ENCODE measurements at places on chromosomes 2 and 18. TPM values are rescaled to one million over a fixed set of nuclear protein-coding genes. Genes with fewer than 3 reads are reported as not detected.
A peak's percentile ranks its signal among the peaks of the same experiment; 100 is the strongest.

- peak; percentile 99 for DNase-seq
These were observed 601.0 kb downstream of the SLC4A3 start for GRCh38 chr2:220228310-220229006.

DNA sequence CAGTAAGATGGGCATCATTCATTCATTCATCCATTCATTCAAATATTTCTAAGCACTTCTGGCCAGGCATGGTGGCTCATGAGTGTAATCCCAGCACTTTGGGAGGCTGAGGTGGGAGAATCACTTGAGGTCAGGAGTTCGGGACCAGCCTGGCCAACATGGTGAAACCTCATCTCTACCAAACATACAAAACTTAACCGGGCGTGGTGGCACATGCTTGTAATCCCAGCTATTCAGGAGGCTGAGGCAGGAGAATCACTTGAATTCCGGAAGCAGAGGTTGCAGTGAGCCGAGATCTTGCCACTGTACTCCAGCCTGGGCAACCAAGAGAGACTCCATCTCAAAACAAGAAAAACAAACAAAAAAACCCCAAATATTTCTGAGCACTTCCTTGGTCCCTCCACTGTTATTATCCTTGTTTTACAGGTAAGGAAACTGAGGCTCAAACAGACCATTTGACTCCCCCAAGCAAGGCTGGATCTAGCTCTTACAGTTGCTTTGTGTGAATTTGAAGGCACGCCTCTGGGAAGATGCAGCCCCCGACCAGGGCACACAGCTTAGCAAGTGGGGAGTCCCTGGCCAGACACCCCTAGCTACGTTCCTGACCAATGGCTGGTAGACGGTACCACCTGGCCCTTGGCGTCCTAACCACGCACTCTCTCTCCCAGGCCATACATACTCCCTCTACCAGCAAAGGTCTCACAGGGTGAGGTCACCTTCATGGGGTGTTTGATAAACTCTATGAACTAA, 50.6 kb upstream of the ODC1 start:
- no peak for DNase-seq

GRCh38 chr2:234958746-234959395, 7.1 kb downstream of the SH3BP4 start:
- no peak for DNase-seq

GRCh38 chr2:39618736-39619135, 47.0 kb upstream of the TMEM178A start:
- DNase-seq = no peak

DNA sequence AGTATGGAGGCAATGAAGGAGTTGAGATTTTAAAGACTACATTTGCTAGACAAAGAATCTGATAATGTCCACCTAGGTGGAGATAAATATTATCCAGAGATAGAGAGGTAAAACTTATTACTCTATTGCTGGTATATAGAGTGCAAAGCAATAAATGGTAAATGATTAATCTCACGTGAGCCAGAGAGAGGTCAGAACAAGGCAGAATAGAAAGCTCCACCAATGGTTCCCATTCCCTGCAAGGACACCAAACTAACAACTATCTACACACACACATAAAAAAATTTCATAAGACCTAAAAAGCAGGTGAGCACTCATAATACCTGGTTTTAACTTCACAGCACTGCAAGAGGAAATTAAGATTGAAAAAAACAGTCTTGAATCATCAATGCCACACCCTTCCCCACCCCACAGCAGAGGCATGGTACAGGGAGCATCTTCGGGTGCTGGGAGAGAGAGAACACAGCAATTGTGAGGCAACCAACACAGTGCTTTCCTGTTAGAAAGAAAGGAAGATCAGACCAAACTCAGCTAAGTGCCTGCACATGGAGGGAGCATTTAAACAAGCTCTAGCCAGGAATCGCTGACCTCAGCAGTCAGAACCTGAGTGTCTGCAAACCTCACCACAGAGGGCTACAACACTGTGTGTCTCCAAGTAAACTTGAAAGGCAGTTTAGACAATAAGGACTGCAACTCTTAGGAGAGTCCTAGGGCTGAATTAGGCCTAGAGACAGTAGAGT, 1432.6 kb upstream of the TMEFF2 start:
- no peak for DNase-seq

DNA sequence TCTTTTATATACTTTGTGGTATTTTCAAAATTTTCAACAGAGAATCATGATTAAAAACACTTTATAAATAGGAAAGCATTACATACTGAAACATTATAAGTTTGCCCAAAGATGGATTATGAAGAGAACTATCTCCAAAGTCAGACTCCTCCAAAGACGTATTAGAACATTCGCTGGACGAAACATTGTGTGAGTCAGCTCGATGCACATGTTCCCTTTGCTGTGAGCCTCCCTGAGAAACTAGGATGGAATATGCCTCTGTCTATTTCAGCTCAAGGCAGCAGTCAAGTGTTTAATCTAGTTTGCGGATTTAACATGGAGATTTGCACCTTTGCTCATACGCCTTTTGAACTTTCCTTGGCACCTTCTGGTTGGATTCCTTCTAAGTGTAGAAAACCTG, 92.2 kb upstream of the NCKAP5 start:
- DNase-seq = no peak

DNA sequence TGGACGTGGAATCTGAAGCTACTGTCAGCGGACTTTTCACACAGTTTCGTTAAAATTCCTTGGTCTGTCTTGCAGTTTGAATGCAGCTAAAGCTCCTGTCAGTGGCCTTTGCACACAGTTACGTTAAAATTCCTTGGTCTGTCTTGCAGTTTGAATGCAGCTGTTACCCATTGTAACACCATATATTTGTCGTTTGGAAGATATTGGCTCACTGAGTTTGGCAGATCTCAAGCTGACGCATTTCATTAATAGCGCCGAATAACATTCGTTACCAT, 1.0 kb downstream of the LIMS1 start:
- DNase-seq = peak; percentile 66

GRCh38 chr2:178477443-178478129, 814 bp downstream of the FKBP7 start:
- DNase-seq = peak; percentile 12

DNA sequence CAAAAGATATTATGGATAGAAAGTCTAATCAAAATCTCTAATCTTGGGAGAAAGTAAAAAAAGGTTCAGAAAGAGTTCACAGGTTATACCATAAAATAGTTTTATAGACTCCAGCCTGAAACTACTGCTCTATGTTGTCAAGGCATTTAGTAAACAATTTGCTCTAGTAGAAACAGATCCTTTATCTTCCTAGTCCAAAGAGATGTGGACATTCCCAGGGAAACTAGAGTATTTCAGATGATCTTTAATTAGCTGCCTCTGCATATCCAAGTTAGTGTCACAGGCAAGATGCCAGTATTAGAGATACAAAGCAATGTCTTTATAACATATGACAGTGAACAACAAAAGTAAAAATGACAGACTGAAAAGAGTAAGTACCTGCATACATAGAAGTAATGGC, 708.6 kb downstream of the CCDC85A start:
- DNase-seq = no peak

GRCh38 chr18:49368876-49369440, 91.5 kb downstream of the DYM start:
- peak; percentile 3 for DNase-seq

GRCh38 chr2:75142081-75142480, 57.2 kb downstream of the TACR1 start:
- no peak for DNase-seq

DNA sequence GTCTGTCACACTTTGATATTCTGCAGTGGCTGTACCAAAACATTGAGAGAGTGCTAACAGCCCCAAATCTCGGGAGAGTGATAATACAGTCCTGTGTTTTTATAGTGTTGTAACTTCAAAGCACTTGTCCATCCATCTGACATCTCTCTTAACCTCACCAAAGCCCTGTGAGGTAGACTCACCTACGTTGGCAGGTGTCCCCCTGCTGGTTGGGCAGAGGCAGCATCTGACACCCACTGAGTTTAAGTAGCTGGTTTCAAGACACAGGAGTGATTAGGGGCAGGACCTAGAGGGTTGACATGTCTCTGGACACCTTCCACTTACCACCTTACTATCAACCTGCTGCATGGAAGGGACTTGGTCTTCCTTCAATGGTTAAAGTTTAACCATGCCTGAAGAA, 22.9 kb downstream of the COLEC12 start:
- no peak for DNase-seq

DNA sequence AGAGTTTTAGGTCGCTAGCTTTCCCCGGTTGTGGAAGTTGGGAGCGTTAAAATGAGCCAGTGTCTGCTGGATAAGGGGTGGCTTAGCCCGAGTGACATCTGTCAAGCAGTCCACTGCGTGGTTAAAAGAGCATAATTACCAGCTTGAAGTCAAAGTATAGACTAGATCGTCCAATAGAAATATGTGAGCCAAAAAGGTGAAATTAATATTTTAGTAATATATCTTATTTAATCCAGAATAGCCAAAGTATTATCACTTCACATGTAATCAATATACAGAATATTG, 654 bp downstream of the COMMD1 start:
- no peak for DNase-seq

GRCh38 chr2:98801921-98802321, 71.0 kb upstream of the MGAT4A start:
- DNase-seq = no peak

GRCh38 chr2:100002059-100002458, 140.3 kb downstream of the AFF3 start:
- no peak for DNase-seq

DNA sequence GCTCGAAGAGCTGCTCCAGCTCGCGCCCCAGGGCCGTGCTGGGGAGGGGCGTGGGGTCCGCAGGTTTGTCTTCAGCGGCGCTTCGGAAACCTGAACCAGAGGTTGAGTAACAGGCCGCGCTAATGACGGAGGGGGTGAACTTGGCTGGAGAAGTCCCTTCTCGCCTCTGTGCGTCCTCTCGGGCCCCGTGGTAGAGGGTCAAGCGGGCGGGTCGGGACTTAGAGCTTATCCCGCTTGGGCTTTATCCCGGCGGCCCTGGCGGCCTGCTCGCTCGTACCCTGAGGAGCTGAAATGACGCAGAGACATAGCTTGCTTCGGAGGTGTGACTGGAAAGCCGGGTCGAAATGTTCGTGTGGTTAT, 479 bp downstream of the RNMT start:
- DNase-seq = peak; percentile 34

DNA sequence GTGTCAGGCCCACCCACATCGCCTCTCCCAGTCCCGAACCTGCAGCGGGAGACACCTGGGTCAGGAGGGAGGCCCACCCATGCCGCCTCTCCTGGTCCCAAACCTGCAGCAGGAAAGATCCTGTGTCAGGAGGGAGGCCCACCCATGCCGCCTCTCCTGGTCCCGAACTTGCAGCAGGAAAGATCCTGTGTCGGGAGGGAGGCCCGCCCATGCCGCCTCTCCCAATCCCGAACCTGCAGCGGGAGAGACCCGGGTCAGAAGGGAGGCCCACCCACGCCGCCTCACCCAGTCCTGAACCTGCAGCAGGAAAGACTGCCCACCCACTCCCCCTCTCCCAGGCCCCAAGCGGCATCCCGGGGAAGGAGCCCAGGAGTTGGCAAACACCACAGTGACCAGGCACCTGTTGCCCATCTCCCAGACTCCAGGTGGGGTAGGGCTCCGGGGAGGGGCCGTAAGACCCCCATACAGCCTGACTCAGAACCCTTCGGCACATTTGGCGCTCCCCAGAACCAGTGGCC, 7.8 kb downstream of the SLC66A2 start:
- DNase-seq = no peak

DNA sequence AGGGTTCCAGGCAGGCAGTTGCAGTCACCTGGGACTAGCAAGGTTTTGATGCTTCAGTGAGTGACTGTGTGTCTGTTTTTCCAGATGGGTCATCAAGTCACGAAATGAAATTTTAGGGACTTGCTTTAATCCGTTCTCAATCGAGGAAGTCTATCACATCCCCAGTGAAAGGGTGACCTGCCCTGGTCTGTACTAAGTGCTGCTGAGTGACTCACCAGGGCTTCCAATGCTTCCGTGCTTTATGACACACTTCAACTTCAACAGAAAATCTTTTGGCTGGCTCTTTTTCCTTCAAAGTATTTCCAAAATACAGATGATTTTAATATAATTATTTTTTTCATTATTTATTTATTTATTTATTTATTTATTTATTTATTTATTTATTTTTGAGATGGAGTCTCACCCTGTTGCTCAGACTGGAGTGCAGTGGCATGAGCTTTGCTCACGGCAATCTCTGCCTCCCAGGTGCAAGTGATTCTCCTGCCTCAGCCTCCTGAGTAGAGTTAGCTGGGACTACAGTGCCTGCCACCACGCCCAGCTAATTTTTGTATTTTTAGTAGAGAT, 18.4 kb downstream of the TFCP2L1 start:
- no peak for DNase-seq

- DNase-seq = no peak
These were observed 24.5 kb upstream of the STAM2 start for GRCh38 chr2:152200101-152200500.

GRCh38 chr2:133286326-133286922, 281.8 kb downstream of the NCKAP5 start:
- peak; percentile 56 for DNase-seq

GRCh38 chr18:67916097-67916496, 399.6 kb upstream of the DSEL start:
- no peak for DNase-seq

GRCh38 chr2:237754626-237755248, 43.8 kb upstream of the RBM44 start:
- DNase-seq = no peak

GRCh38 chr2:85655961-85656417, 12.0 kb downstream of the SFTPB start:
- DNase-seq = peak; percentile 63

- peak; percentile 83 for DNase-seq
These were observed 118.7 kb downstream of the KCTD1 start for GRCh38 chr18:26429535-26430226.

GRCh38 chr18:79519751-79520477, 124.2 kb downstream of the NFATC1 start:
- DNase-seq = no peak

DNA sequence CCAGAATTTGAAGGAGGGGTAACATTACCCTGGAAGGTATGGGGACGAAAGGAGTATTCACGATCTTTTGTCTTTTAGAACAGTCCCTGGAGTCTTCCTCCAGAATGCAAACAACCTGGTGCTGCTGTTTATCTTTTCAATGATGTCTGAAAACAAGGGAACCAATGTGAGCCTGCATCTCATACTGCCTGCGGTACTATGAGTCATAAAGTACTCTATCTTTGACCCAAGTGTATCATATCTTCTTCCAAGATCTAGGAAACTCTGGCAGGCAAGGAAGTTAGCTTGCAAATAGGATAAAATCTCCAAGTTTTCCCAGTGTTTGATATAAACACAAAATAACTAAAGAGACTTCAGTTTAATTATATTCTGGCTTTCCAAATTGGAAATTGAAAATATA, 968.5 kb downstream of the LRP1B start:
- DNase-seq = no peak

Gene ADGRF3
- not detected for total RNA-seq

Gene GAL3ST2
- total RNA-seq = not detected

Gene SKA1
- 47.3 TPM for total RNA-seq

Gene FRZB
- 1.1 TPM for total RNA-seq

Gene RNF125
- total RNA-seq = 0.06 TPM

Gene TDRD15
- not detected for total RNA-seq

Gene BOLL
- total RNA-seq = not detected

Gene BOK
- 67.3 TPM for total RNA-seq

Gene VAMP5
- total RNA-seq = 146 TPM

Gene NEB
- total RNA-seq = 2.6 TPM

Gene SCN1A
- 0.06 TPM for total RNA-seq

Gene KIF1A
- 0.75 TPM for total RNA-seq
